ENCODE measurements at places on chromosomes 3 and 15. TPM values are rescaled to one million over a fixed set of nuclear protein-coding genes. Genes with fewer than 3 reads are reported as not detected.

Gene IQCF5
- not detected for total RNA-seq

Gene PLCB2
- total RNA-seq = 0.43 TPM

Gene FGF12
- total RNA-seq = 0.07 TPM

Gene SERINC4
- not detected for total RNA-seq

Data from smooth muscle cell of the pulmonary artery (primary cell).